Jurkat, Clone E6-1 (cell line): ENCODE measurements at places on chromosomes 5 and 9.

DNA sequence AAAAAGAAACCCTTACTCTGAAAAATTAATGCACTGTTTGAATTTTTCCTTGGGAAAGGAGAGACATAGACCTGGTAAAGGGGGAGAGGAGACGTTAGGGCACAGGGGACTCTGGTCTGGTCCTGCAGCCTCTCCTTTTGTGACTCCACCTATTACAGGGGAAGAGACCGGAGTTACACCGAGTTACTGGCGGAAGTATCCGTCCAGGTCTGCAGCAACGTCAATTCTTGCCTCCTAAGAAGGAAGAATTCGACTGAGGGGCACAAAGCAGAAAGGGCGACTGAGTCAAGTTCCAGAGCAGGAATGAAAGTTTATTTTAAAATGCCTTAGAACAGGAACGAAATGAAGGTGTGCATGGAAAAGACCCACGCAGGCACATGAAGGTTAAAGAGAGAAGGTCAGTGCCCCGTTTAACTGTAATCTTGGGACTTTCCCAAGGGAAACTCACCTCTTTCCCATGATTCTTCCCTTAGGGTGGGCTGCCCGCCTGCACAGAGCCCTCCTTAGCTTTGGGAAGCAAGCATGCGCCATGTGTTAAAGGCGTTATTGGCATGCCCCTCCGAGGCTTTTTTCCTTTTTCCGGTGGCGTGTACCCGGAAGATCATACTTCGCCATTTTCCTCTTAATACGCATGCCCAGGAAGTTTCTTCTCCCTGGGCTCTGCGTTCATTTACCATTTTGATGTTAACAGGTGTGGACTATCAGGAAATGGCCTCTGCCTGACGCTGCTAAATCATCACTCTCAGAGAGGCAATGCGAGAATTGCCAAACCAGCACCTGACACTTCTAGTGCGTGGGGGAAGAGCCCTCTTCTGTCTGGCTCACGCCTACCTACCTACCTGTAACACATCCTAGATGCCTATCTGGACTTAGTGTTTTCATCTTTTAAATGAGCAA lies 409.6 kb upstream of the PAPPA start:
- no peak for DNase-seq

DNA sequence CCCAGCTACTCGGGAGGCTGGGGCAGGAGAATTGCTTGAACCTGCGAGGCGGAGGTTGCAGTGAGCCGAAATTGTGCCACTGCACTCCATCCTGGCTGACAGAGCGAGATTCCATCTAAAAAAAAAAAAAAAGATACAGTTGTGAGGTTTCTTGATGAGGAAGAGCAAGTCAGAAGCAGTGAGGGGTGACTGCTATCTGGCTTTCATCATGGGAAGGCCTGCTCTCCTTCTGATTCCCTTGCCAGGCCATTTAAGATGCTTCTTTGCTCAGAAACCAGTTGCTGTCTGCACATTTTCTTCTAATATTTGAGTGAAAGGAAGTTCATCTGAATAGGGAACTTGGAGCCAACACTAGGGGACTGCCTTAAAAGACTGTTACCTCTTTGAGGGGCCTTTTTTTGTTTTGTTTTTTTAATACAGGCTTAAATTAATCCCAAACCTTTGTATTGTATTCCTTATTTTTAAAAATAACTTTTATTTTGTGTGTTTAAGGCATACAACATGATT lies 201.9 kb downstream of the ARHGAP26 start:
- DNase-seq = no peak

- DNase-seq = no peak
These were observed 691 bp downstream of the DMXL1 start for GRCh38 chr5:119071561-119071995.

- no peak for DNase-seq
These were observed 38.1 kb upstream of the SMARCA2 start for GRCh38 chr9:1977026-1977425.

- no peak for DNase-seq
These were observed 72.6 kb upstream of the GALNT10 start for GRCh38 chr5:154117930-154118329.

GRCh38 chr5:60754495-60754894 lies 54.5 kb upstream of the DEPDC1B start:
- DNase-seq = no peak

DNA sequence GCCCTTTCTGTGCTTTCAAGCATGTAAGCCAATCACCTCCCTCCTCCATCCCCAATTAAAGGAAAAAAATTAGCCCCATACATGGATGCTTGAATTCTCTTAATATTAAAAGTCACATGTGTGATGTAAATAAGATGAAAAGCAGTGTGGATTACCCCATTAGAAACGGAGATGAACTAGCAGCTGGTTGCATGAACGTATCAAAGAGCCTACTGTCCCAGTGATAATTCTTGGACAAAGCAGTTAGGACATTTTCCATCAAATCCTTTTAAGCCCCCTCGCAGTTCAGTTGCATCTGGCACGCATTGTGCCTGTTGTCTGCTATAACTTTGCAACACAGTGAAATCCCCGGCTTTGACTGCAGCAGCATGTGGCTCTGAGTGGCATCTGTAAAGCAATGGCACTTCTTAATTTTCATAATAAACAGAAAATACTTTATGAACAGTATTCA lies 285.6 kb downstream of the FBXL7 start:
- no peak for DNase-seq

DNA sequence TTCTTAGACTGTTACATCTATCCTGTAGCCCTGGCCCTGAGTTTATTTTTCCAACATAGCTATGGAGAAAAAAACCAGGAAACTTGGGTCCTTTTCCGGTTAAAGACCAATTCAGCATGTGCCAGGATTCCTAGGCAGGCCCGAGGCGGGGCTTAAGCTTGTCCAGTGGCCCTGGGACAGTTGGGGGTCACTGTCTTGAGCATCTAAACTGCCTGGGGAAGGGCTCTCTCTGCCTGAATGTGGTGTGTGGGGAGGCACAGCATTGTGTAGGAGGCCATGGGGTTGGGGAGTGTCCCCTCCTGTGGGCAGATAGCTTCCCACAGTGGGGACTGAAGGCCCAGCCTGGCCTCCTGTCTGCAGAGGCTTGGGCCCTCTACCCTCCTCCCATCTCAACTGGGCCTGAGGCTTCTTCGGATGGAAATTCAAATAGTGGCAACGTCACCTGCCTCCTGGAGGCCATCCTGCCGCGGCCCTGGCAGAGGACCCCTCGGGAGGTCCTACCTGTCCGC lies 88.8 kb downstream of the PHF2 start:
- DNase-seq = no peak

GRCh38 chr9:33446240-33446945 lies 1.0 kb downstream of the AQP3 start:
- peak; percentile 91 for DNase-seq

- DNase-seq = no peak
These were observed 12.1 kb downstream of the PTGES2 start for GRCh38 chr9:128115187-128116103.

DNA sequence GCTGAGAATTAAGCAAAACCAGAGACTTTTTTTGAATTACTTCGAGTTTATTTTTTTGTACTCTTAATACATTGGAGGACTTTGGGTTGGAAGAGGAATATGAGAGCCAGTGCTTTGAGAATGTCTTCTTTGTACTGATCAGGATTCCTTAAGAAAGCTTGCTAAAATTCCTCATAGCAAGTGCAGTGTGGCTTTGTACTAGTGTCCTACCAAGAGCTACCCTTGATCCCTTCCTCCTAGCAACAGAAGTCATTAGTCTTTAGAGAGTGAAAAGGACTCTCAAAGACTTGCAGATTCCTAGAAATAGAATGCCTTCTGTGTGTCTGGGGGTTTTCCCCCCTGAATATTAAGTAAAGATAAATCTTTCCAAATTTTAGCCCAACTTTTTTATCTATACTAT lies 276.1 kb downstream of the ARHGAP26 start:
- DNase-seq = no peak
